ENCODE measurements at places on chromosomes 5 and 9.

DNA sequence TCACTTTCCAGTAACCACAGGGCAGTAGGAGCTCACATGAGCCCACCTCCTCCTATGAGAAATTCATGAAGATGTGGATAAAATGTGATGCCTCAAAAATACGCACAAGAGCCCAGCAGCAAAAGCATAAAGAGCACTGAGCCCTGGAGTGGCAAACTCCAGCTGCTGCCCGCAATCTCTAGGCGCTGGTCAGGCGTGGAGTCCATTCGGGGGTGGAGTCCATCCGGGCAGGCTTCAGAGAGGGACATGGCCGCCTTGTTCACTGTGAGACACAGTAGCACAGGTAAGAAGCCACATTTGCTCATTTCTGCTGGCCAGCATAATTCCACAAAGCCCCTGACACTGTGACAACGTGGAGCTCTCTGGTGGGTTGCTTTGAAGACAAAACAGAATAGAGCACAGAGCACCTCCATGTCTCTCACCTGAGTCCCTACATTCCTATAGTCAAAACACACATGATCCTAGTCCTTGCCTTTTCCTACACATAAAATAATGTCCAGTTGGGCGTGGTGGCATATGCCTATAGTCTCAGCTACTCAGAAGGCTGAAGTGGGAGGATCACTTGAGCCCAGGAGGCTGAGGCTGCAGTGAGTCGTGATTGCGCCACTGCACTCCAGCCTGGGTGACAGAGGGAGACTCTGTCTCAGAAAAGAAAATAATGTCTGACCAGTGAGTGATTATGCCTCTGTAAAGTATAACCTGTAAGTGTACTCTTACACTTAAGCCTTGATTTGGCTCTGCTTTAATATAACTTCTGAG, 365.2 kb downstream of the GADD45G start:
- no peak for DNase-seq

DNA sequence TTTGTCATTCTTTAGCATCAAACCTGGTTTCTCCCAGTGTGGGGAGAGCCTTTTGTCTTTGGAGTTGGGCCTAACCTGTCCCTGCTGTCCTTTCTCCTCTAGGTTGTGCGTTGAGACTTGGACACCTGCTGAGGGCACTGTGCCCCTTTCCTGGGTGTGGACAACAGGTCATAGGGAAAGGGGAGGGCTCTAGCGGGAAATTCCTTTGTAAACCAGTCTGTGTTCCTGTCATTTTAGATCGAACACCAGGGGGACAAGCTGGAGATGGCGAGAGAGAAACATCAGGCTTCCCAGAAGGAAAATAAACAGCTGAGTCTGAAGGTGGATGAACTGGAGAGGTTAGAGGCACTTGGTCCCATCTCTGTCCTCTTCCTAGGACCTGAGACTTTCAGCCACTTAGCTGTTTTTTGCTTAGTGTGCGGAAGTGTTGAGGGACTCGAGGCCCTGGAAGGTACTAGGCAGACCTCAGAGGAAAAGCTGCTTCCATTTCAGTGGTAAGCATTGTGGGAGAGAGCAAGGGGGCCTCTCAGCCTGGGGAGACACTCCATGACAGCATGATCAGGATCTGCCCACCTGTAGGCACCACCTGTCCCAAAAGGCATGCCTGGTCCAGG, 8.6 kb upstream of the GLE1 start:
- DNase-seq: no peak

DNA sequence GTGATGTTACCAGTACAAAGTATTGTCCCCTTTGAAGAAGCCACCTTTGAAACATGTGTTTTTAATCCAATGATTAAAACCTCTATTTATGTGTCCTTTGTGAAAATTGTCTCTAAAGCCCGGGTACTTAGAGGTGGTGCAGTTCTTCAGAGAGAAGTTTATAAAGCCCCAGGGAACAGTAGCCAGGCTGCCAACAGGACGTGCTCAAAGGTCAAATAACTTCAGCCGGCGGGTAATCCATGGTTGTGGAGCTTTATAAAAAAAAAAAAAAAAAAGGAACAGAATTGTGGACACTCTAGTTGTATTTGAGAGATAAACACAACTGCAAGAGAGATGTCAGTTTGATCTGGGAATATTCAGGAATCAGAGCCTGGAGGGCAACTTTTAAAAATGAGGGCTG, 57.9 kb upstream of the CTNND2 start:
- no peak for DNase-seq

GRCh38 chr9:124749781-124750180, 21.3 kb downstream of the NR6A1 start:
- no peak for DNase-seq

GRCh38 chr5:1246711-1247431, 21.7 kb downstream of the SLC6A18 start:
- no peak for DNase-seq

GRCh38 chr5:112227911-112228631, 191.0 kb downstream of the EPB41L4A start:
- no peak for DNase-seq

DNA sequence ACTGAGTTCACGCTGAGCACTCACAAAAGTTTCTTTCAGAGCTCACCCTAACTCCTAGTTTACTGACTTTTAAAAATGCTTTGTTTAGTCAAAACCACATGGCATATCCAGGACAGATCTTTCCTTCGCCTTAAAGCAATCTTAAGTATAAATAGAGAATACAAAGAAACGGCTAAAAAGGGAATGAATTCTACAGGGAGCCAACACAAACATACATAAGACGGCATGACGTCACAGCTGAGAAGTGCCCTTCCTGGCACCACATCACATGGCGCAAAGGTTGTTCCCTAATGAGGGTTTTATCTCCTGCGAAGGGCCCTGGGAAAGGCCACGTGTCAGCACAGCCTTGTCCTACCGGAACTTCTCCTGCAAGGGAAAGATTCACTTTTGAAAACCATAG, 141.3 kb downstream of the IRX1 start:
- no peak for DNase-seq

- DNase-seq: no peak
These were observed 599.7 kb downstream of the CAAP1 start for GRCh38 chr9:26292943-26293342.

DNA sequence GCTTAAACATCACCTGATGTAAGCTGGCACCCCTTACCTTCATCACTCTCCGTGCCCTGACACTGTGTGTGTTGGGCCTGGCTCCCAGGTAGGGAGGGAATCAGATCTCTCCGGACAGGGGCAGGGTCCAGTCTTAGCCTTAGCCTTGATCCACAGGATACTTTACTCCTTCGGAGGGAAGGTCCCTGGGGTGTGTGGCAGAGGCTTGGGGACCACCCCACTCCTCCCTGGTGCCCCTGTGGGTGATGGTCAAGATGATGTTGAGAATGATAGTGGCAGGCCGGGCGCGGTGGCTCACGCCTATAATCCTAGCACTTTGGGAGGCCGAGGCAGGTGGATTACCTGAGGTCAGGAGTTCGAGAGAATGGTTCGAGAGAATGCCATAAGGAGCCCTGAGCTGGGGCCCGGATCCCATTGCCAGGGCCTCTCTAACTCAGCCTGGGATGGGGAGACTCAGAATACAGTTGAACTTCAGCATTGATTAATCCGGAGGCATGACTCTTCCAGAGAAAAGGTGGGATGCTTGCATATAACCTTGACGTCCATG, 269.5 kb downstream of the HSPA4 start:
- no peak for DNase-seq

DNA sequence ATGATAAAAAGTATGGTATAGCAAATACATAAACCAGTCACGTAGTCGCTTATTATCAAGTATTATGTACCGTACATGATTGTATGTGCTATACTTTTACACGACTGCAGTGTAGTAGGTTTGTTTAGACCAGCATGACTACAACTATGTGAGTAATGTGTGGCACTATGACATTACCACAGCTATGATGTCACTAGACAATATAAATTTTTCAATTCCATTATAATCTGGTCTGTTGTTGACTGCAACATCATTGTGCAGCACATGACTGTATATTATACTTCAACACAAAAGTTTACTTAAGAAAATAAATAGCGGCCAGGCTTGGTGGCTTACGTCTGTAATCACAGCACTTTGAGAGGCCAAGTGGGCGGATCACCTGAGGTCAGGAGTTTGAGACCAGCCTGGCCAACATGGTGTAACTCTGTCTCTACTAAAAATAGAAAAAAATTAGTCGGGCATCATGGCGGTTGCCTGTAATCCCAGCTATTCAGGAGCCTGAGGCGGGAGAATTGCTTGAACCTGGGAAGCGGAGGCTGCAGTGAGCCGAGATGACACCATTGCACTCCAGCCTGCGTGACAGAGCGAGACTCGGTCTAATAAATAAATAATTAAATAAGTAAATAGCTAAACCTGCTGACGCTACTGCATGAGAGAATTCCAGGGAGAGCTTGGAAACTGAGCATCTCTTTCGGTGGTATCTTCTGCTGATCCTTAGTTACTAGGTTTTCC, 24.6 kb upstream of the JADE2 start:
- no peak for DNase-seq
